Ovary (tissue), 10 donors: ENCODE measurements at places on chromosomes 2 and 18. TPM values are rescaled to one million over a fixed set of nuclear protein-coding genes. Genes with fewer than 3 reads are reported as not detected.

The RTTN gene
- 14.9 TPM for total RNA-seq

The CD8A gene
- total RNA-seq, result 2.0 TPM

DNA sequence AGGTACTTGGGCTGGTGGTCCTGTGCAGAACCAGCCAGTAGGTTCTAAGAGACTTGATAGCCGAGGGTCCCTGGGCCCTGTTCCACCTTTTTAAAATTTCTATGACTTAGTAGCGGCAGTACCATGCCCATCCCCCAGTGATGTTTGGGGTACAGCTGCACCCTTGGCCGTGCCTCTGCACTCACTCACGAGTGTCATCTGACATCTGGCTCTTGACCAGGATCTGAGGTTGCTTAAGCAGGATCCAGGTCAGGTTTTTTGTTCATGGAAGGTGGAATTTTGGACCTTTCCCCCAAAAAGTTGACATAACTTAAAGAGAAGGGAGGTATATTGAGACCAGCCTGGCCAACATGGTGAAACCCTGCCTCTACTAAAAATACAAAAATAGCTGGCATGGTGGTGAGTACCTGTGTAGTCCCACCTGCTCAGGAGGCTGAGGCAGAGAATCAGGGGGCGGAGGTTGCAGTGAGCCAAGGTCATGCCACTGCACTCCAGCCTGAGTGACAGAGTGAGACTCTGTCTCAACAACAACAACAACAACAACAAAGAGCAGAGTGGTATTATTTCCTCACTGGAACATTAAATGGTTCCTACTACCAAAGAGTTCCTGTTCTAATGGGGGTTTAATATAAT lies 163.6 kb downstream of the NEDD4L start:
- no peaks in the 10 kb centered on the region for H3K27me3 ChIP-seq
- H3K27ac ChIP-seq, result no peak overlapping the region
- no peak for DNase-seq
- no peak overlapping the region for H3K4me3 ChIP-seq
- peaks cover 5% of the 10 kb centered on the region for H3K4me1 ChIP-seq

- H3K27ac ChIP-seq, result no peak overlapping the region
- no peak overlapping the region for H3K4me3 ChIP-seq
- no peaks in the 10 kb centered on the region for H3K36me3 ChIP-seq
- no peaks in the 10 kb centered on the region for H3K27me3 ChIP-seq
Measured at GRCh38 chr2:101429453-101429852, 42.1 kb upstream of the CREG2 start.

- no peaks in the 10 kb centered on the region for H3K27me3 ChIP-seq
- H3K27ac ChIP-seq, result no peak overlapping the region
- DNase-seq, result no peak
- H3K36me3 ChIP-seq, result no peaks in the 10 kb centered on the region
Measured at GRCh38 chr2:222360146-222360545, 61.3 kb upstream of the PAX3 start.

The RAPGEF4 gene
- 11.2 TPM for total RNA-seq

DNA sequence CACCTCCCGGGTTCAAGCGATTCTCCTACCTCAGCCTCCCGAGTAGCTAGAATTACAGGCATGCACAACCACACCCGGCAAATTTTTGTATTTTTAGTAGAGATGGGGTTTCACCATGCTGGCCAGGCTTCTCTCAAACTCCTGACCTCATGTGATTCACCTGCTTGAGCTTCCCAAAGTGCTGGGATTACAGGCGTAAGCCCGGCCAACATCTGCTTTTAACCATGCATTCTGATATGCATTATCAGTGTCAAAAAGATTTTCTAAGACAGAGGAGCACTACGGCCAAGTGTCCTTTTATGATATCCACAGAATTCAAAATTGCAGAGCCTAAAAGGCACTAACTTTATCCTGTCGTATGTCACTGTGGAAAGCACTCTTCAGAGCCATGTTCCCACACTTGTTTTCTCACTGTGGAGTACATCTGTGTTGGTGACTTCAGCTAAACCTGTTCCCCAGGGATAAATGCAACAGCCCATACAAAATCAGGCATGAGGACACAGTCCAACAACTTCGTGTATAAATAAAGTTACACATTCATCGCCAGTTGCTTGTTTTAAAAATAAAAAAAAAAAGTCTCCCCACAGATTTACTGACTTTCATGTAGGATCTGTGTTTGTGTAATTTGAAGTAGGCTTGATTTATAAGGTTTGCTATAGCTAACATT lies 56.4 kb downstream of the STK25 start:
- no peak overlapping the region for H3K27ac ChIP-seq
- H3K4me3 ChIP-seq, result no peak overlapping the region
- DNase-seq, result no peak
- H3K4me1 ChIP-seq, result no peaks in the 10 kb centered on the region
- no peaks in the 10 kb centered on the region for H3K36me3 ChIP-seq
- no peaks in the 10 kb centered on the region for H3K27me3 ChIP-seq

DNA sequence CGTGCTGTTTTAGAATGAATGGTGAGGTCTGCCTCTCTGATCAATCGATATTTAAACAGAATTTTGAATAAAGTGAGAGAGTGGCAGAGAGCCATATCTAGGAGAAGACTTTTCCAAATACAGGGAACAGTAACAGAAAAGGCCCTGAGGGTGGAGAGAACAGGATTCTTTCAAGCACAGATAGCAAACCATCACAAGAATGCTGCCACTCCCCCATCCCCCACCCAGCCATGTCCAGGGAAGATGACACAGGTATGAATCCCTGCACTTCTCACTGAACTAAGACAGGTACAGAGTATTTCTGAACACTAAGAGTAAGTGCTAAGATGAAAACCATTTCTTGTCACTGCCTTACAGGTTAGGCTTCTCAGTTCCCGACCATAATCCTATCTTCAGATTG lies 23.6 kb downstream of the LRATD1 start:
- no peaks in the 10 kb centered on the region for H3K27me3 ChIP-seq
- no peak overlapping the region for H3K4me3 ChIP-seq
- no peak overlapping the region for H3K27ac ChIP-seq
- no peak for DNase-seq
- no peaks in the 10 kb centered on the region for H3K4me1 ChIP-seq
- no peaks in the 10 kb centered on the region for H3K36me3 ChIP-seq

The TRPM8 gene
- total RNA-seq, result not detected
